ENCODE measurements at places on chromosomes 3 and 15.

DNA sequence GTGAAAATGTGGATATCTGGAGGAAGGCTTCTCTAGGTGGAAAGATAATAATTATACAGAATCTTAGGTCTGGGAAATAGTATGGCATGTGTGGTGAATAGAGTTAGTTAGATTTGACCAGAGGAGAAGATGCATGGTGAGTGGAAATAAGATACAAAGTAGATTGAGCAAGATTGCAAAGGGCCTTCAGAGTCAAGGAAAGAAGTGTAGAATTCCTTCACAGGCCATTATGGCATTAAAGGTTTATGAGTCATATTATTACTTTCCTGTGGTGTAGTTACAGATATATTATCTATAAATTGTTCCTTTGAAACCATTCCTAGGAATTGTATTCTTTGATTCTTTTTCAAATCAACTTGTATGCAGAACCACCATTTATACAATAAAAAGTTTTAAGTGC is 660.3 kb downstream of the SI start:
- no peak for DNase-seq

- DNase-seq = no peak
Measured at GRCh38 chr15:62533687-62534086, 368.6 kb upstream of the C2CD4B start.

- no peak for DNase-seq
Measured at GRCh38 chr3:114902691-114903101, 244.4 kb downstream of the ZBTB20 start.

DNA sequence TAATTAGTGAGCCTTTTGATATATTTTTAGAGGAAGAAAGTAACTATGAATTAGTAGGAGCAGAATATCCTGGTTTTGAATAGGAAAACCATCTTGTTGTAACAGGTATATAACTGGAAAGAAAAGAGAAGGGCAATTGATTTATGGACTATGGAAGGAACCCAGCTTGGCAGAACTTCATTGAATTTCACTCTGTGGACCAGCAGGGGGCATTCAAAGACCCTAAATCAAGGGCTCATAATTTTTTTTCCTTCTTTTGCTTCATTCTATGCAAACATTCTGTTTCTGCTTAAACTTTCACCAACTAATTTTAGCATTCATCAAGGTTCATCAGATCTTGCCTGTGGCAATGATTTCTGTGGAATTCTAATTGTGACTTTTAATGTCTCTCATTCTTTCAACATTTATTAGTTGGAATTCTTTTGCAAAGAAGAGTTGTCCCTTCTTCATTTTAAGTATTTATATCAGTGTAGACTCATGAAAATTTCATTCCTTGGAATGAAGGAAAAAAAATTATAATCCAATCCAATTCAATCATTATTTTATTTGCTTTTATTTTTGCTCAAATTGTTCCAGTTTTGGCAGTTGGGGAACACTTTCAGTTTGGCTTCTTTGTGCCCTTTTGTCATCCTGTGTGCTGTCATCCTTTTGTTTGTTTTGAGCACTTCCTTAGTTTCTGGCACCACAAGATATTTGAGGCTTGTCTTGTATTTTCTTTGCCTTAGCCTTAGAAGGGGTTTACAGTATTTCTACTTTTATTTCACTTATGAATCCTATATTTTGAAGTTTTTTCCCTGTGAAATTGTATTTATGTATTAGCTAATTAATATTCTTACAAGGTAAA is 30.4 kb downstream of the NXPE3 start:
- DNase-seq = no peak

DNA sequence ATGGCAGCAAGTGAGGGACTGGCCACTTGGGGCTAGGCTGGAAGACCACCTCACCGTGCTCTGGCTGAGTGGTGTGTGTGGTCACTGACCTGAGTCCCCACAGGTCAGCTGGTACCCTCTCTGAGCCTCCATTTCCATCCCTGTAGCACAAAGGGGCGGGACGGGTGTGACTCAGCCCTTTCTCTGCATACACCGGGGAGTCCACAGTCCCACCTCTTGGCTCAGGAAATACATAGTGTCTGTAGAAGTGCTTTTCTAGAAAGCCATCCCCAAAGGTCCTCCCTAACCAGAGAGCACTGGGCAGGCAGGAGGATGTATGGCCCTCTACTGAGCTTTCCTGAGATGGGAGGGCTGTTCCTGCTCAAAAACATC is 27.2 kb downstream of the WNT7A start:
- no peak for DNase-seq

- no peak for DNase-seq
Measured at GRCh38 chr15:36108541-36108940, 470.9 kb upstream of the CDIN1 start.

GRCh38 chr3:186381424-186382216 is 19.6 kb upstream of the DGKG start:
- DNase-seq = no peak

- DNase-seq = no peak
Measured at GRCh38 chr3:5295191-5295690, 107.7 kb downstream of the EDEM1 start.

DNA sequence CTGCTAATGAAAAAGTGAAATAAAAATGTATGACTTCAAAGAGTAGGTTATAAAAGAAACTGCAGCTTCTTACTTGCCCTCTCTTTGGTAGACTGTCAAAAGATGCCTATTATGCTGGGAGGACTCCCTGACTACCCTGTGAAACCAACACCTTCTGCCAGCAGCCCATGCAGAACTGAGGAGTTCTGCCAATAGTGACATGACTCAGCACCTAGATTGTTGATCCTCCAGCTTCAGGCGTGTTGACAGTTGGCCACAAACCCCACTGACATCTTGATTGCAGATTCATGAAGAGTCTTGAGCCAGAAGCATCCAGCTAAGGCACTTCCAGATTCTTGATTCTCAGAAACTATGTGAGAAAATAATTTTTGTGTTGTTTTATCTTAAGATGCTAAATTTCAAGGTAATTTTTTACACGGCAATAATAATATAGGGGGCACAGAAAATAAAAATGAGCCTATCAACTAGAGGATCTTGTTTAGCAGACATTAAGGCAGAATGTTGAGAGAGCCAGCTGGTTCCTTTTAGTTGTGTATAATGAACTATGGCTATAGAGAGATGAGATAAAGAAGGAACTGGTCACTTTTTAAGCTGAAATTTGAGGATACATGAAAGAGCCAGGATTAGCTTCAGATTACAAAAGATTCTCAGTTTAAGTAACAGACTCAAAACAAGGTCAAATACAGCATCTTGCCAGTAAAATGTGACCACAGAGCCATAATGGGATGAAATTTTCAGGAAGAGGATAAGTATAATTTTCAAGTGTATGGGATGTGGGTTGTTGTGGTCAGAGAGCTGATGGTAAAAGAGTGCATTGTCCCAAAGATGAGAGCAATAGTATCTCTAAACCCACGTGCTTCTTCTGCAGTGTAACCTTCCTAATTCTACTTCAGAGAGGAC is 588.7 kb upstream of the CBLB start:
- no peak for DNase-seq

- no peak for DNase-seq
Measured at GRCh38 chr15:57190208-57190607, 186.1 kb upstream of the CGNL1 start.

GRCh38 chr3:110583373-110583935 is 488.2 kb upstream of the NECTIN3 start:
- DNase-seq = no peak

DNA sequence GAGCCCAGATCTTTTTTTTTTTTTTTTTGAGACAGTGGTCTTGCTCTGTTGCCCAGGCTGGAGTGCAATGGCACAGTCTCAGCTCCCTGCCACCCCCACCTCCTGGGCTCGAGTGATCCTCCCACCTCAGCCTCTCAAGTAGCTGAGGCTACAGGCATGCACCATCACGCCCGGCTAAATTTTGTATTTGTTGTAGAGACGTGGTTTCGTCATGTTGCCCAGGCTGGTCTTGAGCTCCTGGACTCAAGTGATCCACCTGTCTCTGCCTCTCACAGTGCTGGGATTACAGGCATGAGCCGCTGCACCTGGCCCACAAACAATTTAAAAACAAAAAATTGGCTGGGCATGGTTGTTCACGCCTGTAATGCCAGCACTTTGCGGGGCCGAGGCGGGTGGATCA is 22.6 kb upstream of the SLC6A6 start:
- no peak for DNase-seq

DNA sequence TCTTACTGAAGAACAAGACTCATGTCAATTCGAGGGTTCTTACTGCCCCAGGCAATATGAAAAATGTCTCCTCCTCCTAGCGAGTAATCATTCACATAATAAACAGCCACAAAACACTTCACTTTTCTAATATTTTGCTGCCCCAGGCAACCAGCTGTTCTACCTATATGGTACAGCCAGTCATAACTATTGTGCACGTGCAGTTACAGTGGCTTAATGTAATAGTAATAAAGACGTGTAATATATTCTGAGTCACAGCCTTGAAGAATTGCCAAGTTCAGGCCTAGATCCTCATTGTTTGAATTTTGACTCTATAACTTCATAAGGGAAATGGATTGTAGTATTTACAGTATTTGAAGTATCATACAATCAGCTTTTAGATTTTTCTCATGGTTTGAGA is 1250.0 kb upstream of the GBE1 start:
- no peak for DNase-seq

DNA sequence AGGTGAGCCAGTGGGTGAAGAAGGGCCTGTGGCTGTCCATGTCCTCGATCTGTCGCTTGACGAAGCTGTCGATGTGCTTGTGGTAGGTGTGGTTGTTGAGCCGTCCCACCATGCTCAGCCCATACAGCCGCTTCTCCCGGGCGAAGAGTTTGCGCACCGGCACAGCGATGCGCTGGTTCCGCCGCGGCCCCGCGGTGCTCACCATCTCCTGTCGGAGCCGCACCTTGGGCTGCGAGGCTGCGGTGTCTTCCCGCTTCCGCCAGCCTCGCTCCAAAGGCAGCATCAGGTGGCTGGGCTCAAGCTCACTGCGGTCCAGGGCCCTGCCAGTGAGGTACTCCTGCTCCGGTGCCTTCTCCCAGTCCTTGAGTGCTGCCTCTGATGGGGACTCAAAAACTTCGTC is 34.0 kb upstream of the GRIP2 start:
- DNase-seq = no peak

- no peak for DNase-seq
Measured at GRCh38 chr3:108590460-108590859, 938 bp downstream of the DZIP3 start.

GRCh38 chr3:46367811-46368210 is 2.9 kb upstream of the CCR5 start:
- no peak for DNase-seq

DNA sequence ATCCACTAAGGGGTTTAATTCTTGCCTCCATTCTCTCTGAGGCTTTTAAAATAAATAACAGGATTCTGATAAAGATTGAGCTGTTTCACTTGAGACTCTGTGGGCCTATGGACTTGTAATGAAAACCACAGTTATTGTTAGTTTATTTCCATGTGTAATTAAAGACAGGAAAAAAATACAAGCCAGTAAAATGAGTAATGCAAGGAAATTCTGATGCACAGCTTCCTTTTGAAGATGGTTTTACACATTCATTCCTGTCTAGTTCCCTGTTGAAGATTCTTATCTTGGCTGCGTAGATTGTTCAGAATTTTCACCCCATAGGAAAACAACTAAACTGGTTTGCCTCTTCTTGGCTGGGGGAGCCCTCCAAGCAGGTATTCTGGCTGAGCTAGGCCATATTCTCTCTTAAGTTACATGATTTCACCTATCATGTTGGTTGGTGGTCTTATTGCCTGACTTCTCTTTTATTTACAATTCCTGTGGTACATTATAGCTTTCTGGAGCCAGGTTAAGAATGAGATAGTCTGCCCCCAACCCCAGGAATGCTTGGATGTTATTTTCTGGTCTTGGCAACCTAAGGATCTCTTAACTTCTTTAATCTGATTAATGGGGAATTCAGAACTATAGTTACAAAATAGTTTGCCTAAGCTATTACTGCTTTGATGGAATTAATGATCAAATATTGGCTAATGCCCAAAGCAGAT is 67.6 kb downstream of the MITF start:
- DNase-seq = no peak

DNA sequence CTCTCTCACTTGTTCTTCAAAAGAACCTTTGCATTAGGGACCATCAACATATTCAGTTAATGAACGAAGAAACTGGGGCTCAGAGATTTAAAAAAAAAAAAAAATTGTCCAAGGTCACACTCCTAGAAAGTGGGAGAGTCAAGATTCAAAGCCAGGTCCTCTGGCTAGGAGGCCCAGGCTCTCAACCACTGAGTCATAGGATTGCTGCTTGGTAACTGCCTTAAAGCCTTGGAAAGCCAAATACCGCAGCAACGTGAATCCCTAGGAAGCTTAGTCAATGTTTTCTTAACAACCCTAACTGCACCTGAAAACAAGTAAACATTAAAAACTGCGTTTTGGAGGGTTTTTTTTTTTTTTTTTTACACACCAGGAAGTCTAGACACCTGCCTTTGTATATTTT is 156.8 kb downstream of the WNT5A start:
- no peak for DNase-seq

DNA sequence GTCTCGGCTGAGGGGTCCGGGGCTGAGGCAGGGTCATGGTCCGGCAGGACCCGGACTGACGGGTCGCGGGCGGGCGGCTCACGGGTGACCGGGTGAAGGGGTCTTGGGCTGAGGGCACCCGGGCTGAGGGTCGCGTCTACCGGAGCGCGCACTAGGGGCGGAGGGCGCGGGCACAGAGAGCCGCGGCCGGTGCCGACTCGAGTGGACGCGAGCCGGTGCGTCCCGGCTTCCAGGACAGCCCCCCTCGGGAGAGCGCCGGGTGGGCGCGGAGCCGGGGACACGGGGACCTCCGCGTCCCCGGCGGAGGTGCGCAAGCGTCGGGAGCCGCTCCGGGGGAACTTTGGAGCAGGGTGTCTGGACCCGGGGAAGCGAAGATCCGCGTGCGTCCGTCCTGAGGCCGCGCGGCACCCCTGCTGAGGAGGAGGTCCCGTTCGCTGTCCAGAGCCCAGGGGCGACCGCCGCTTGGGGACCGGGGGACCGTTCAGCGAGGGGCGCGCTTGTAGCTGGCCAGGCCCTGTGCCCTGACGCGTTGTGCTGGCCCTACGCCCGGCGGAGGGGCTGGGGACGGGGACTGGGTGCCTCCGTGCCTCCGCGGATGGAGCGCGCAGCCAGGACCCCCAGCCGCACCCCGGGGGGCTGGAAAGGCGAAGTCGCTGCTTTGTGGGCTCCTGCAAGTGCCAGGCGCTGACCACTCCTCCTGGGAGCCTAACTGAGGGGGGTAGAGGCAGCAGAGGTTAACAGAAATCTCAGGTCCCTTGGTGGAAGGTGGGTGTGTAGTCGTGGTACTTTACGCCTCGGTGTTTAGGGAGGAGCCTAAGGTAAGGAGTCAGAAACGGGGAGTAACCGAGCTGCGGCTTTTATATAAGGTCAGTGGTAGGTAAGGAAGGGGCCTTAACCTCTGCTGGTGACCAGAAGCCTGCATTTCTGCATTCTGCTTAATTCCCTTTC is at the start of gene PPARG:
TSS of gene PPARG (plus strand) at position 889 of the 948 bp plus-strand sequence. CDS start 90,642 bp downstream, outside the sequence.
- DNase-seq = no peak

Measured in memory B cell (primary cell).